ENCODE measurements at places on chromosomes 3 and 15.

DNA sequence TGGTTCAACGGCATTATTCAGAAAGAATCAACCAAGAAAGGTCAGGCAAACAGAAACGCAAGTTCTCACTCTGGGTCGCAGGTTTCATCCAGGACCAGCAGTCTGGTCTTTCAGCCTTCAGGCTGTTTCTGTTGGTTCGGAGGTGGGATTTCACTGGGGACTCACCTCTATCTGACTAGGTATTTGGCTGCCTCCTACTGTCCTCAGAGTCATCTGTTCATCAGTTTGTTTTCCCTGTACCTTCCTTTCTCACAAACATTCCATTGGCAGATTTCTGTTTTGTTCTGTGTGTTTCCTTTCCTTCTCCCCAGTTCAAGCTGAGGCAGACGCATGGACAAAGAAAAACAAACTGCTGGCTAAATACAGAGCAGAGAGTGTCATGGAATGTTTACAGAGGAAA is 1046.6 kb upstream of the CFAP20DC start:
- DNase-seq: no peak

DNA sequence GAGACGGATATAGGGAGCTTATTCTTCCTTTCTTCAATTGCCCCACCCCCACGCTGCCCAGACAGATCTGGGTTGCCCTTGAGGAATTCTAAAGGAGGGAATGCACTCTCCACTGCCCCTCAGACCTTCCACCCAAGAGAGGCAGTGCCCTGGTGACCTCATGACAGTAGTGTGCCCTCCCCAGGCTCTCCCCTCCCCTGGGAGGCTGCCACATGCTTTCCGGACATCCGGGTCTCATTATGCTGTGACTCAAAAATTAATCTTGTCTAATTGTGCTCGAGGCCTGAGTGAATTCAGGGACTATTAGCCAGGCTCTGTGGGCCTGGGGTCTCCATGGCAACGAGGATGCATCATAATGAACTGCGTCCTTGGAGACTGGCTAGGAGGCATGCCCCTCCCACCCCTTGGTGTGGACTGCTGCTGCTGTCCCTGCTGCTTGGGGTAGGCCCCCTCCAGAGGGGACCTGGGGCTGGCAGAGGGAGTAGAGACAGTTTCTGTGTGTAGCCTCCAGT is 20.8 kb downstream of the CORO2B start:
- DNase-seq: no peak

DNA sequence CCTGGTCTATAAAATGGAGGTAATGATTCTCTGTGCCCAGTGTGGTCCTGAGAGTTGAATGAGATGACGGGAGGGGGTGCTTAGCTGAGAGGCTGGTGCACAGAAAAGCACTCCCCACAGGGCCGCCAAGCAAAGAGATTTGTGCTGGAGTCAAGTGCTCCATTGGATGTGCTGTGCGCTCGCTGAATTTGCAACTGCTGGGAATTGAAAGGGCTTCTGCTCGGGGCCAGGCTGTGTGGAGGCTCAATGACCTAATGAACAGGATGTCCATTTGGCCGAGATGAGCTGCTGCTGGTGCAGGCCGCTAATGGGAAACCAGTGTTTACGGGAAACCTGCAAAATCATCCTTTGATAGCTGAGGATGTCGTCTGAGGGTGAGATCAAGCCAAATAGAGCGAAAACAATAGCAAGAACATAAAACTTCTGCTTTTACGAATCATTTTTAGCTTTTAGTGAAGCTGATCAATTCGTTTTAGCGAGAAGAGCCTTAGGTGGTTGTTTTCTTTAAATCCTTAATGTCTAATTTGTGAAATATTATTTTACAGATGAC is 211.7 kb downstream of the GABRG3 start:
- DNase-seq: no peak

GRCh38 chr3:177657243-177657642 is 460.0 kb upstream of the TBL1XR1 start:
- DNase-seq: no peak

DNA sequence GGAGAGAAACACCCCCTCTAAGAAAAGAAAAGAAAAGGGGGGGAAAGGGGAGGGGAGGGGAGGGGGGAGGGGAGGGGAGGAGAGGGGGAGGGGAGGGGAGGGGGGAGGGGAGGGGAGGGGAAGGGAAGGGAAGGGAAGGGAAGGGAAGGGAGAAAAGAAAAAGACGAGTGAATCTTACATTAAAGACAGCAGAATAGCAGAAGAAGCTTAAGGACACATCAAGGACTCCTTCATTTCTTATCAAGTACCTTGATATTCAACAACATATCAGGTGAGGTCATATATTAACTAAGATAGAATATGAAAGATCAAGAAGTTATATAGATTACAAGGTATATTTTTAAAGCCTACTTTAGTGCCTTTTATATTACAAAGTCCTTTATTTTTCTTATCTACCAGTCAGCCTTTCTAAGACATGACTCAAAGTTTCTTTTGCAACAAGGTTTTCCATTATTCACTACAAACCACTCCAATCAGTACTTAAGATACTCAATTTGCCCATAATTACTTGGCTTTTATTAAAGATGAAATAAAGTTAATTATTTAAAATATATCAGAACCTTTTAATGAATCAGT is 17.7 kb upstream of the AADAC start:
- no peak for DNase-seq

Measured in HT1080 (cell line).